CD4-positive, alpha-beta T cell treated with Interleukin-1 beta for 1 hour (primary cell): ENCODE measurements at places on chromosomes 6 and 20.

DNA sequence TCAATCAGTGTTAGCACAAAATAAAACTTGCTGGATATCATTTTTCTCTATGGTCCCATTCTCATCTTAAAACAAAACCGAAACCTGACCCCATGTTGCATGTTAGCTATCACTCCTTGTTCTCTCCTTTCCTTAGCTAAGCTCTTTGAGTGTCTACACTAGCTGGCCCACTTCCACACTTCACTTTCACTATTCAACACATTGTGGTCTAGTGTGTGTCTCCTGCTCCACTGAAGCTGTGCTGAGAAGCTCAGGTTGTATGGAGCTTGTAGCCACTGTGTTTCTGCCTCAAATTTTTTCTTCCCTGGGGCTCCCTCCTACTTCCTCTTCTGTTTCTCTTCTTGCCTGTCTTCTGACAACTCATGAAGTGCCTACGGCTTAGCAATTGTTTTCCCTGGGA is 223.0 kb downstream of the NKAIN2 start:
- DNase-seq, result no peak

DNA sequence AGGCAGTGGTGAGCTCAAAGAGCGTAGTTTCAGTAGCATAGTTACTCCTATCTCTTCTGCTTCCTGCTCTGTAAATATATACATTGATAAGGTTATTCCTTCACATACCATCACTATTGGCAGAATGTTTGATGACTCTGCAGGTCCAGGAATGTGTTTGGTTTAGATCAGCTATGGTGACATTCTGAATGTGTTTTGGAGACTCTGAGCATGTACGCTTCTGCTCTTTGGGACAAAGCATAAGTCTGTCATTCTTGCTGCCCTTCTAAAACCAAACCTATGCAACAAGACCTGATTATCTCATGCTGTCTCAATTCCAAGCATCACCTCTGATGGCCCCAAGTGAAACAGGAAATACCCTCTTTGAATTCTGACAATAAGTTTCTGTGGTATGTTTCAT is 1074.3 kb downstream of the KIF16B start:
- DNase-seq, result no peak

- no peak for DNase-seq
Measured at GRCh38 chr6:37512400-37513011, 12.8 kb upstream of the CCDC167 start.

DNA sequence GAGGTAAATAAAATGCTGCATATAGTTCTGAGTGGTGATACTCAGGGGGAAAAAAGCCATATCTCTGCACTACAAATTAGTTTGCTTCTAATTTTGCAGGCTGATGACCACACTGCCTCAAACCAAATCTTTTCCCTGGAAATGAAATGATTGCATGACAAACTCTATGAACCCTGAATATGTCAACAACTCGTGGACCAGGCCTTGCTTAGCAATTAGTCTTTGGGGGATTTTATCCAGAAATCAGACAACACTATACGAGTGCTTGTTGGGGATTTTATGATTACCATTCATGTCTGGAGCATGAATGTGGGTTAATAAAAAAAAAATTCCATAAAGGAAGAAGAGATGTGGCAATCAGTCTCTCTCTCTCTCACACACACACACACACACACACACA is 42.0 kb downstream of the SOBP start:
- DNase-seq, result no peak

DNA sequence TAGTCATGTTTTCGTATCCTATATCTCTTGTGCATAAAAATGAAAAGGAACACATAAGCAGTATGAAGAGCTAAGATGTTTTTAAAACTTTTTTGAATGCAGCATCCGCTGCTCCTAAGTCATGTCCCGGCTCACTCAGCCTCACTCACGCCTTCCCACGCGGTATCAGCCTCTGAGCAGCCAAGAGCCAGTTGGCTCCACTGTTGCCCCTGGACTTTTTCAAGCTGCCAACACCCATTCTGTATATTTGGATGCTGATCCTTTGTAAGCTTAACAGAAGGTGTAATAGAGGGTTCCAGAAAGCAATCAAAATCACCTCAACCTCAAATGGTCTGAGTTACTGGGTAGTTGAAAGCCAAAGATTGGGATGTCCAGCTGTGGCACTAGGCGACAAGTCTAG is 139.3 kb downstream of the TTLL2 start:
- DNase-seq, result no peak

DNA sequence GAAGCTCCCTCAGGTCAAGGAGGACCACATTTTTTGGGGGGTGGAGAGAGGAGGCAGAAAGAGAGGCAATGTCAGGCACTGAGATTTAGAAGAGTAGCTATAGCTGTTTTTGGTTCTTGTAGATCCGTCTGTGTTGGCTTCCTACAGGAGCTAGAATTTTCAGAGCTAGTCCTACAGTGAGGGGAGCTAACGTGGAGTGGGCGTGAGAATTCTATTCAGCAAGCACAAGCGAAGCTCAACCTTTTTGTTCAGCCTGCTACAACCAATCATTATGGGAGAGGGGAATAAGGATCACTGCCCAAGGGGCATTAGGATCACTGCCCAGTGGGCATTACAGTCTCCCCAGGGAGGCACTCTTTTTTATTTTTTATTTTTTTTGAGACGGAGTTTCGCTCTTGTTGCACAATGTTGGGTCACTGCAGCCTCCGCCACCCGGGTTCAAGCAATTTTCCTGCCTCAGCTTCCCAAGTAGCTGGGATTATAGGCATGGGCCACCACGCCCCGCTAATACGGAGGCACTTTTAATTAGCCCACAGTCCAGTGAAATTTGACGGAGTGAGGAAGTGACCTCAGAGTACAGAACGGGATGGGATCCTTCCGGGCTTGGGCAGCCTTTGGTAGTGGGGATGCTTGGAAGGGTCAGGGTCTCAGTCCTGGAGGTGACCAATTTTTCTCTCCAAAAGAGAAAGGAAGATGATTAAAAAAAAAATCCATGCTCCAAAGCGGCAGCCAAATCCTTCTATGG is 1.1 kb upstream of the PANK2 start:
- DNase-seq, result no peak

GRCh38 chr20:32586291-32586690 is 1.2 kb upstream of the NOL4L start:
- DNase-seq, result no peak

- no peak for DNase-seq
Measured at GRCh38 chr6:13550656-13551055, 23.7 kb upstream of the SIRT5 start.

DNA sequence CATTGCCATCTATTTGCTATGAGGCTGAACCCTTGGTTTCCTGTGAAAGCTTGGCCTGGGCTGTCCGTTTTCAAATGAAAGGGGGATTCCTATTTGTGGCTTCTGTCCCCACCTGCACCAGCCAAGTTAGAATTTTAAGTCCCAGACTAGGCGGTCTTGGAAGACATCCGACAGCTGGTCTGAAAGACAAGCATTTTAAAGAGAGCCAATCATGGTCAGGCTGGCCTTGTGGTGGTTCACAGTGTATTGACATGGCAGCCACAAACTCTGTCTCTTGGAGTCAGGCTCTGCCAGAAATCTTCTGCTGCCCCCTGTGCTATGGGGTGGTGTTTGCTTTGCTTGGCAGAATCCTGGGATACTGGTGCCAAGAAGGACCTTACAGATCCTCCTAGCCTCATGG is 319.2 kb upstream of the MOCS1 start:
- DNase-seq, result no peak

DNA sequence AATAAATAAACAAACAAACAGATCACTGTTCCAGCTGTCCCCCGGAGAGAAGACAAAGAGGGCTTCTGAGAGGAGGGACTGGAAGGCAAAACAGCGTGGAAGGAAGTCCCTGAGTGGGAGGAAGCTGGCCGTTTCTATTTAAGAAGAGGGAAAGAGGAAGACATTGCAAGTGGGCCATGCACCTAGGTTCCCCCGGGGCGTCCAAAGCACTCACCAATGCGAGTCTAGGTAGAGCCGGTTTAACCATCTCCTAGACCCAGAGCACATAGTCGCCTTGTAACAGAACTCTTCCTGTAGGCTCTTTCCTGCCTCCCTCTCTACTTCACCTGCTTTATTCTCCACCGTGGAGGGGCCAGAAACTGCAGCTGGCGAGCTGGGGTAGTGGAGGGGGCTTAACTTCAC is 158.4 kb downstream of the ZDHHC14 start:
- no peak for DNase-seq

DNA sequence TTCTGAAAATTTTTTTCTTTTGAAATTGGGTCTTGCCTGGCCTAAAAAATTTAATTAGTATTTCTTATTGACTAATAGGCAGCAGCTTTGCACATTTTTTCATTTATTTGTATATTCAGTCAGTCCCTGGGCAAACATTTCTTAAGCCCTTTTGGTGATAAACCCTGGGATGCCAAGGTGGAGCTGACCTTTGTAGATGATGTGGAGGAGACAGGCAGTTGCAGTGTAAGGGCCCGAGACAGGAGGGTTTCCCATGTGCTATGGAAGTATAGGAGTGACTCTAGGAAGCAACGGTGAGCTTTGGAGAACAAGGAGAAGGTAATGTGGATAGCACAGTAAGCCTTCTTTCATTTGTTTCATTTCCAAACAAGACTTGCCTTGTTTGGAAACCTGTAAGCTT is 3.5 kb downstream of the MYBL2 start:
- DNase-seq, result no peak

DNA sequence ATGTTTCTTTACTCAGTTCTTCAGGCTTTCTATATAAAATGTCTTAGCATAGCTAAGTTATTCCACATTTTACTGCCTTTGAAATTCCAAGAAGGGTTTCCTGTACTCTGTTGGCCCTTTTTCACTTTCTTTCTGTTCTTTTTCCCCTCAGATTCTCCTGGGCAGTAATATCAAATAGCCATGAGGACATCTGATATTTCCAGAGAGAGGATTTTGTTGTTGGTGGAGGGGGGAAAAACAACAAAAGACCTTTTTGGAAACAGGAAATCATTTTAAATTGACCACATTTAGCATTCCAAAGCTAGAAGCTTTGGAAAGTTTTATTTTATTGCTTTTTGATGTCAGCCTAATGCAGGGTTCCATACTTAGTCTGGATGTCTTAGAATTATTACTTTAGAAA is 445.4 kb downstream of the GJA1 start:
- DNase-seq, result no peak

GRCh38 chr20:57471496-57472372 is 53.2 kb downstream of the CTCFL start:
- no peak for DNase-seq

DNA sequence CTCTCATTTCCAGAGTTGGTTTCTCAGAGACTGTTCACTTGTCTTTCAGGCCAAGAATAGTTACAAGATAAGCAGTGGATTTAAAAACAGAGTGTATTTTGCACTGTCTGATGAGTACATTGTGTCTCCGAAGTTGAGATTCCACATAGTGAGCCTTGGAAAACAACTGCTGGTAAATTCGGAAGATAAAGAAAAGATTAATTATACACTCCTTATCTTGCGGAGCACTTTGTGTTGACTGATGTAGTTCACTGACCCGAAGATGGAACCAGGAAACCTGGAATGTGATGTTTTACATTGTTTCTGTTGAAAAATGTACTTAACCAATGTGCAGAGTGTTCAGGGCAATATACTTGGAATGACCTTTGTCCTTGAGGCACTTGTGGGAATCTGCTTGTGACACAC is 51.0 kb downstream of the ANKS1A start:
- no peak for DNase-seq

DNA sequence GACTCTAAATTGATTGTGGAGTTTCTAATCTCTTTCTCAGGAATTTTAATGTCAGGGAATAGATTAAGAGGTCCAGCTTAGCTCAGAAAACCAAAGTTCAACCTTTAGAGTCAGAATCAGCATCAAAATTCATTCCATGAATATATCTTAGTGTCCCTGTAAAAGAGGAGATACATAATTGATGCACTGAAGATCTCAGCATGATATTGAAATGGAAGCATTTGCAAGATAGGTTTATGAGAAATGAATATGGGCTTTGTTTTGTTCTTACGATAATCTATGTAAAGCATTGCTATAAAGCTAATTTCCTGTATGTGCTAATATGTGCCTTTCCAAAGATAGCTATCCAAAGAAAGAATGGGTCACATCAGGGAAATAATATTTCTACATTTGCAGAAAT is 404.5 kb upstream of the HSF2 start:
- no peak for DNase-seq

- no peak for DNase-seq
Measured at GRCh38 chr6:61203966-61204496, 1082.0 kb downstream of the KHDRBS2 start.

DNA sequence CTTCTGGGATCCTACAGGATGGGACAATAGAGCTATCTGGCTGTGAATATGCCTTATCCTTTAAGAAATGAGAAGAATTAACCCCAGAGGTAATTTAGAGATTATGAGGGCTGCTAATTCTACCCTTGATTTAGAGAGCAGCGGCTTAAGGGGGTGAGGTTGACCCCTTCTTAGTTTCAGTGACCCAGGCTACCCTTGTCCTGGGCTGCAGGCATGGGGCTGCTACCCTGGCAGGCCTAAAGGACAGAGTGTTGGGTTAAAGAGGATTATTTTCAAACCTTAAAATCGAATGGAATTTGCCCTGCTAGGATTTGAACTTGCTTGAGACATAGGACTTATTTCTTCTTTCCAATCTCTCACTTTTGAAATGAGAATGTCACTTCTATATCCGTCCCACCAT is 1343.4 kb downstream of the HACE1 start:
- DNase-seq, result no peak

GRCh38 chr6:87830907-87831306 is 128.9 kb upstream of the AKIRIN2 start:
- DNase-seq, result no peak

DNA sequence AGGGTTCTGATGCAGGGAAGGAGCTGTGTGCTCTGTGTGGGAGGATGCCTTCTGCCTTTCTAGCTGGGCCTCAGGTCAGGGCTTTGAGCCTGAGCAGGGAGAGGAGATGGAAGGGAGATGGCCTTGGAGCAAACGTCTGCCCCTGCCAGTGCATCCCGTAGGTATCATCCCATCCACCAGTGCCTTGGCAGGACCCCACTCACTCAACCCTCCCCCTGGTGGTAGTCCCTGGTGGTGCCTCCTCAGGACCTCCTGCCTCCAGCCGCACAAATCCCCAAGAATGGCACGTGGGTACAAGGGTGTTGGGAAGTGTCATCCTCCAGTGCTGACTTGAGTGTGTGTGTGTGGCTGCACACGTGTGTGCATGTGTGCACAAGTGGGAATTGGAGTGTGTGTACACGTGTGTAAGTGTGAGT is 23.1 kb upstream of the MICB start:
- no peak for DNase-seq

DNA sequence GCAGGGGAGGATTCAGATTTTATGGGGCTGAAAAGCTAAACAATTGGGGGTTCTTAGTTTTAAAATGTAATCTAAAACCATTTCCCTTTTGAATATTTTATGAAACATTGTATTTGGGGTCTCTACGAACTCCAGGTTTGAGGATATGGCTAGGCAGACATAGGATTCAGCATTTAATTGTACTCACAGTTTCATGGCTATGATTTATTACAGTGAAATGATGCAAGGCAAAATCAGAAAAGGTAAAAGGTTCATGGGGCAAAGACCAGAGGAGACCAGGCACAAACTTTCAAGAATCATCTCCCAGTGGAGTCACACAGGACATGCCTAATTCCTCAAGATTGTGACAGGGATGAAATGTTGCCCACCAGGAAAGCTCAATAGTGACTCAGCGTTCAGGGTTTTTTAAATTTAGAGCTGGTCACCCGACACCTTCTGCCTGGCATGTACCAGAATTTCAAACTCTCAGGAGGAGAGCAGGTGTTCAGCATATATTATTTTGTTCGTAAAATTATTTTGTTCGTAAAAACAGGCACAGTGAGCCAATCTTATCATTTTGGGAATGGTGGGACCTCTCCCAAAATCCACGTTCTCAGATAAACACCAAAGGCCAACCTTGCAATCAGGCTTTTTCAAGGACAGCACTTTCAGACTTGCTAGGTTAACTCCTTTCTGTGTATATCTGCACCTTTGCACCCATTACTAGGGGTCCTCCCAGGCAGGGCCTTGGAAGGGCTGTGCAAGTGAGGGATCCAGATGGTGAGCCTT is 270.3 kb downstream of the NKAIN2 start:
- DNase-seq, result no peak
